NCI-H1417 (cell line): ENCODE measurements at places on chromosomes 16 and 17.

DNA sequence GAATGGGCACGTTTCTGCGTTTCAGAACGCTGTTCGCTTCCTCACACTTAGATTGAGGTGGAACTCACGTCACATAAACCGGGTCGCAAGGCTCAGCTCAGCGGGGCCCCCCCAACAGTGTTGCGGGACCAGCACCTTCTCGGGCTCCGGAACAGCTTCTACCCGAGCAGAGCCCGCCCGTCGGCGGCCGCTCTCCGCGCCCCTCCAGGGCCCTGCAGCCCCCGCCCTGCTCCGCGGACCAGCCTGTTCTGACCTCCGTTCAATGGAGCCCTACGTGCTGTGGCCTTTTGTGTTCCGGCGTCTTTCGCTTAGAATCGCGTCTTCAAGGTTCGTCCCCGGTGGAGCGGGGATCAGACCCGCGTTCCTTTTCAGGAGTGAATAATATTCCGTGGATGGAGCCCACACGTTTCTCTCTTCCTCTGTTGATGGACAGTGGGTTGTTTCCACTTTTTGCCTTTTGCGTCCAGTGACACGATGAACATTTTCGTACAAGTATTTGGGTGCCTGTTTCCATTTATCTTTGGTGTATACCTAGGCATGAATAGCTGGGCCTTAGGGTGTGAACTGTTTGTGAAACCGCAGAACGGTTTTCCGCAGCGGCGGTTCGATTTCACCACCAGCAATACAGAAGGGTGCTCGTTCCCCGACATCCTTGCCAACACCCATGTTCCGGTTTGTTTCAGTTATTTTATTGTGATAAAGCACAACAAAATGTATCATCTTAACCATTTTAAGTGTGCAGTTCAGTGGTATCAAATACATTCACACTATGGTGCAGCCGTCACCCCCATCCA is 2.3 kb upstream of the SLC22A31 start:
- peak; percentile 50 for DNase-seq

GRCh38 chr17:21674242-21674731 is 18.0 kb upstream of the KCNJ18 start:
- no peak for DNase-seq

DNA sequence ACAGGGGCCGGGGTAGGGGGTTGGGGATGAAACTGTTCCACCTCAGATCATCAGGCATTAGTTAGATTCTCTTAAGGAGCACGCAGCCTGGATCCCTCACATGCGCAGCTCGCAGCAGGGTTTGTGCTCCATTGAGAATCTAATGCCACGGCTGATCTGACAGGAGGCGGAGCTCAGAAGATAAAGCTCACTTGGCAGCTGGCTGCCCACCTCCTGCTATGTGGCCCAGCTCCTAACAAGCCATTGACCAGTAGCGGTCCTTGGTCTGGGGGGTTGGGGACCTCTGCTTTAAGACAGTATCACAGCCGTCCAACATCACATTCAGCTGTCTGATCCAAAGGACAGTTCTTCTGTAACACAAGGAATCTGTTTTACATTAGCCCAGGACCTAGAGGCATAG is 62.5 kb downstream of the SLC39A11 start:
- no peak for DNase-seq

- no peak for DNase-seq
Measured at GRCh38 chr17:75260641-75261335, 618 bp downstream of the GGA3 start.

DNA sequence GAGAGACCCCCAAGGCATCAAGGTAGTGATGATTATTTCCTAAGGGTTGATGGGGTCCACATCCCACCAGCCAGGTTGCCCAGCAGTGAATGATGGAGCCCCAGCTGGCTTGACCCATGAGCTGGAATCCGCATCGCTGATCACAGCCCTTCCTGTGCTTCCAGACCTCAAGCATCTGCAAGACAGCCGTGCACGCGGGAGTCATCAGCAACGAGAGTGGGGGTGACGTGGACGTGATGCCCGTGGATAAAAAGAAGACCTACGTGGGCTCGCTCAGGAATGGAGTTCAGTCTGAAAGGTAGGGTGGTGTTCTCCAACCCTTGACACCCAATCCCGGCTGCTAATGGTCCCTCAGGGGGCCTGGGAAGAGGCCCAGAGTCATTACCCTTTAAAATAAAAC is 69.3 kb downstream of the CRISPLD2 start:
- DNase-seq = no peak
